ENCODE measurements at places on chromosomes 2 and 18.

- no peak for DNase-seq
Measured at GRCh38 chr2:240598311-240598911, 11.9 kb downstream of the CAPN10 start.

DNA sequence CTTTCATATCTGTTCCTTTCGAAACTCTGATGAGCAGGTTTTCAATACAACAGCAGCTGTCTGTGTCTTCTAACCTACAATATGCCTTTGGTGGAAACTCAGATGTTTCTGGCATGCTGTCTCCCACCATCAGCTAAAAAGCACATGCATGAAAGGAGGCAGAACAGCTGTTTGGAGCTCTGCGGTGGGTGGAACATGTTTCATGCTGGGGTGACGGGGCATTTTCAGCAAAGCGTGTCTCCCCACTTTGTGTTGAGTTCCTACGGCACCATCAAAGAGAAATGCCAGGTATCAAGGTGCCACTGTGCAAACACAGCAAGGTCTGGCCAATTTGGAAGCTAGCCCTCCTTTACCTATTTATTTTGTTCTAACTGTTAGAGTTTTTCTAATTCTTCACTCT is 290.1 kb downstream of the CLIP4 start:
- DNase-seq: no peak

- no peak for DNase-seq
Measured at GRCh38 chr2:219510512-219511135, 3.7 kb upstream of the ASIC4 start.

DNA sequence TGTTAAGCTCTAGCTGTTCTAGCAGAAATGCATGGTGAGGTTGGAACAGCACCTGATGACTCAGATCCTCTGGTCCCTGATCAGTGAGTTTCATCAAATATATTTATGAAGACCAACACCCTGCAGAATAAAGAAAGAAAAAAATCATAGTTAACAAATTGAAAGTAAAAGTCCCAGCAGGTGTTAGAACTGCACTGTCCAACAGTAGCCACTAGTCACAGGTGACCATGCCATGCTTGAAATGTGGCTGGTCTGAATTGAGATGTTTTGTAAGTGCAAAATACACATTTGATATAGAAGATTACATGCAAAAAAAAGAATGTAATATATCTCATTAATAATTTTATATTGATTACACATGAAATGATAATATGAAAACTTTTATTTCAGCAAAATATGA is 1010.7 kb upstream of the ZEB2 start:
- no peak for DNase-seq

DNA sequence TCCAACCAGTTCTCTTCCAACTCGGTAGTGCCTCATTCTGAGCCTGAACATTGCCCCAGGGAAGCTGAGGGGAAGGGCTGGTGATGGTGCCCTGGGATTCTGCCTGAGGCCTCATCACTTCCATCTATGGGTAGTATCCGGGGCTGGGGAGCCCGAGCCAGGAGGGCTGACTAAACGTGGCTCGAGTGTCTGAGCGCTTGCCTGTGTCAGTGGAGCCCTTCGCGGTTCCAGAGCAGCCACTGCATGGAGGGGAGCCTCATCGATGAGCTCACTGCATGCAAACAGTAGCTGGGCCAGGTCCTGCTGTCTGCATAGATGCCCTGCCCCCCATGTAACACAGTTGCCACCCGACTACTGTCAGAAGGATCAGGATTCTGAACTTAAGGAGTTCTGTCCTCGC is 129.3 kb downstream of the GLI2 start:
- DNase-seq: no peak

DNA sequence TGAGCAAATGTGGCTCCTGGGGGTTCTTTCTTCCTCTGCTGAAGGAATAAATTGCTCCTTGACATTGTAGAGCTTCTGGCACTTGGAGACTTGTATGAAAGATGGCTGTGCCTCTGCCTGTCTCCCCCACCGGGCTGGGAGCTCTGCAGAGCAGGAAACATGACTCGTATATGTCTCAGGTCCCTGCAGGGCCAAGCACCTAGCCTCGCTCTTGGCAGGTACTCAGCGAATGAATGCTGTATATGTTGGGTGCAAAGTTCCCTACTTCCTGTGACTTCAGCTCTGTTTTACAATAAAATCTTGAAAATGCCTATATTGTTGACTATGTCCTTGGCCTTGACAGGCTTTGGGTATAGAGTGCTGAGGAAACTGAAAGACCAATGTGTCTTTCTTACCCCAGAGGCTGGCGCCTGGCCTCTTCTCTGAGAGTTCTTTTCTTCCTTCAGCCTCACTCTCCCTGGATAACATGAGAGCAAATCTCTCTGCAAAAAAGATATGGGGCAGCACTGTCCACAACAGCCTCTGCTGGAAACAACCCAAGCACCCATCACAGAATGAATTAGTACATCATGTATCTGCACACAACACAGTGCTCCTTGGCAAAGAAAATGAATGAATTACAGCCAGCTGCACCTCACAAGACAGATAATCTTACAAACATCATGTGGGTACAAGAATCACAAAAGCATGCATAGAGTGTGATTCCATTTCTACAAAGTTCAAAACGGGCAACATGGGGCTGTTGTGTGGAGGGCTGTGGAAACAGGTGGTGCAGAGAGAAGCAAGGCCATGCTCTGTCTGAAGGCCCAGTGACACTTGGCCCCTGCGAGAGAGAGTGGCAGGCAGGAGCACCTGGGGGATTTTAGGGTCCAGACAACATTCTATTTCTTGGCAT is 6.6 kb downstream of the IL1RN start:
- no peak for DNase-seq

GRCh38 chr2:39875914-39876267 is 96.8 kb upstream of the THUMPD2 start:
- no peak for DNase-seq

DNA sequence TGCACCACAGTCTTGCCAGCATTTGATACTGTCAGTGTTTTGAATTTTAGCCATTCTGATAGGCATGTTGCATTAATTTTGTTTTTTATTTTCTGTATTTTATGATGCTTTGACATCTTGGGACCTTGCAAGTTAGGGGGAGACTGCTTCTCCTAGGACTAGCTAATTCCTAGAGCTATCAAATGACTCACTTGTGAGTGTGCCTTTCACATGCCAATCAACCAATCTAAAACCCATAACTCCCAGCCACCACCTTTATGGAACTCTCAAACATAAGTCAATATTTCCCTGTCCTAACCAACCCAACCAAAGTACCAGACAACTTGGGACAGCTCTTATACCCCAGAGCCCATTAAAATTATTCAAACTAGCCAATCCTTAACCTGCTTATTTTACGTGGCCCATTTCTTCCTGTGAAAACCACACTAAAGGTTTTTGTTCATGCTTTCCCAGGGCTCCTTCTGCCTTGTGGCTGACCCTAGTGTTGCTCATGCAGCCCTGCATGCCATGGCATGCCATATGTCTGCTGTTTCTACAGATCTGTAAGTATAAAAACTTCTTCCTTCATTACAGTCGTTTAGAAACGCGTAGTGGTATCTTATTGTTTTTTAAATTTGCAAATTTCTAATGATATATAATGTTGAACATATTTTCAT is 230.1 kb downstream of the GPD2 start:
- DNase-seq: no peak

GRCh38 chr2:38070438-38070837 is 5.5 kb downstream of the CYP1B1 start:
- no peak for DNase-seq

GRCh38 chr2:181231886-181232621 is 225.1 kb upstream of the ITGA4 start:
- no peak for DNase-seq

GRCh38 chr2:233387667-233388528 is 33.6 kb downstream of the DGKD start:
- no peak for DNase-seq

GRCh38 chr18:67509741-67510391 is 6.7 kb downstream of the DSEL start:
- no peak for DNase-seq

GRCh38 chr18:10732990-10733389 is 207.2 kb downstream of the NAPG start:
- no peak for DNase-seq

DNA sequence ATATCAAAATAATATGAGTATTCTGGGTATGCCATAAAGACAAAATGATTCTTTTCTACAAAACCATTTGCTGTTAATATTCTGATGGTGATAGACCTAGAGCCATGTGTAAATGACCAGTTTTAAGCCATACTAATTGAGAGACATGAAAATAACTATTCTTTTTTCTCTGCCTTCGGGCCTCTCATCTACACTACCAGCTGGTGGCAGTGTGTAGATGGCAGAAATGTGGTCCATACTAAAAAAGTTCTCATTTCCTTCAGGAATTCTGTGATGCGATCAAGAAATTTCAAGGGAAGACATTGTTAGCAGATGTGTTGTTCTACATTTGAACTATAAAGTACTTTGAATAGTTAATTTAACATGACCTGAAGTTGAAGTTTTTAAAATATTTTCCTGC is 485.2 kb downstream of the TRIB2 start:
- DNase-seq: no peak

DNA sequence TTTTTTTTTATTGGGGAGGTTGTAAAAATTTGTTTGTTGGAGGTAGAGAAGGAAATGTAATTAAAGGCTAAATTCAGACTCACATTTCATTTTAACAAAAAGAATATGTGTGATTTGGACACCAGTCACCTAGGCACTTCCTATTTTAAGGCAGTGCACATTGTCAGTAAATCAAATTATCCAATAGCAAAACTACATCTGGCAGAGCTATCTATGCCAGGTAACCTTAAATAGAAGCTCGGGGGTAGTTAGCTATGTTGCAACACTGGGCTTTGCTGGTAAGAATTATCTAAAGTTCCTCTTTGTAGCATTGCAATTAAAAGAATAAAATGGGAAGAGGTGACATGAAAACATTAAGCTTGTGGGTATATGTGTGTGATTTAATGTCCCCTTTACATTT is 1064.4 kb upstream of the ZEB2 start:
- DNase-seq: no peak

GRCh38 chr2:105836840-105837692 is 92.4 kb downstream of the NCK2 start:
- no peak for DNase-seq

GRCh38 chr2:128026448-128027277 is 1.2 kb downstream of the SAP130 start:
- DNase-seq: no peak

DNA sequence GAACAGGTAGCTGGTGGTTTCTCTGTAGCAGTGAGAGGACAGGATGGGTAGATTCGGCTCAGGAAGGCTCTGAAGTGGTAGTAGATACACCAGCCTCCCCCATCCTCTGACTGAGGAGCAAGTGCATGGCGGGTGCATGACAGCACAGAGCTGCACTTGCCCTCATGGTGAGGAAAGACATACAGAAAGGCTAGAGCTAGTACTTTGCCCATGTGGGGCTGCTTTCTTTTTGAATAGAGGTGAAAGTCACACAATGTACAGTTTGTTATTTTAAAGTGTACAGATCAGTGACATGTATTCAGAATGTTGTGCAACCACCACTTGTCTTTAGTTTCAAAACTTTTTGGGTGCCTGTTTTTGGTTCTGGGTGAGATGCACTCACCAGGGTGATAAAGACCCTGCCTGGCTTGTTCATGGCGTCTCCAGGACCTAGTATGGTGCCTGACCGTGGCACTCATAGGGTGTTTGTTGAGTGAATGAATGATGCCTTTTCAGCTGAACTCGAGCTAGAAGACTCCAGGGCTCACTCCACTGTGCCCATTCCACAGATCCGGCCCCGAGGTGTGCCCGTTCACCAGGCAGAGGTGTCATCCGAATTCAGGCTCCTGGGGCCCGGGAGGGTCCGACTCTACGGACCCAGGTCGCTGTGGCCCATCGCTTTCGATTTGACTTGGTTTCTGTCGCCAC is 421 bp upstream of the VAMP5 start:
- DNase-seq: no peak

DNA sequence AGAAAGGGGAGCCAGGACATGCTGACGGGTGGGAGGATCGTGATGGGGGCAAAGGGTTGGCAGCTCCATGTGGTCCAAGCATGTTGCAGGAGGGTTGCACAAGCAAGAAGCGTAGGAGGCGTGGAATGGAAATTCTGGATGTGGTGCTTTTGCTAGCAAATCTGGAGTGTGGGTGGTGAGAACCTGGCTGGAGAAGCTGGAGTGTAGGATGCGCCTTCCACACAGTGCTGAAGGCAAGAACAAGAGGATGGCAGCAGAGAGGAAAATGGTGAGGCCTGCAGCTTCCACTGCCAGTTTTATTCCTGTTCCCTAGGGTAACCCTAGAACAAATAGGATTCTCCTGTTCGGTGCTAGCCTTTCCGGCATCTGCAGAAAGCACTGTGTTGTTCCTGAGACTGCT is 22.4 kb downstream of the CREG2 start:
- DNase-seq: no peak

DNA sequence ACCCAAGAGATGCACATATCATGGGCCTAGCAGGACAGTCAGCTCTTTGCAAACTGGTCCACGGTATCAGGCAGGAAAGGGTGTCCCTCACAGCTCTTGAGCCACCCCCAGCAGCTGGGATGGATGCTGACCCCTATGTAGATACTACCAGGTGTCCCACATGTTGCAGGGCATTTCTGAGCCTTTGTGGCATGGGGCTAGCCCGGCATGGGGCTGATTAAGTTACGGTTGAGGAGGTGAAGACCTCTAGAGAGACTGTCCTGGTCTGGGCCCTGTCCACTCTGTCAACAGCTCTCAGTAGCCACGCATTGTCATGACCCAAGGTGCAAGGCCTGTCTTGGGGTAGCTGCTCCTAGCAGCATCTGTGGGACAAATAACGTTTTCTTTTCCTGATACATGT is 6.7 kb downstream of the LDLRAD4 start:
- no peak for DNase-seq

- DNase-seq: no peak
Measured at GRCh38 chr18:46672062-46672970, 15.3 kb upstream of the LOXHD1 start.

GRCh38 chr2:74887445-74887951 is 53.6 kb downstream of the HK2 start:
- DNase-seq: no peak

DNA sequence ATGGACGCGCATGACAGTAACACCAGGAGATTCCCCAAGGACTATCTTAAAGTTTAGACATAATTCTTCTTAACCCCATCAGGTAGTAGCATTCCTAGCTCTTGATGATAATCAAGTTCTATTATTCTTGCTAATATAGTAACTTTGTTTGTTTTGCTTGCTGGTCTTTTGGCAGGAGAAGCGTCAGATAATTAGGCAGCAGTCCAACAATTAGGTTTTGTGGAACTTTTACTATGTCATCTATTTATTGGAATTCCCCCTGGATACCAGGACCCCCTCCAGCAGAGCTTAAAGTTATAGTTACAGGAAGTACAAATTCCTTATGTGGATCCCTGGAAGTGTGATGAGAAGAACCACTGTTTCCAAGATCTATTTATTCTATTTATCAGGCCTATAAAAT is 1138.0 kb upstream of the FAM98A start:
- no peak for DNase-seq

DNA sequence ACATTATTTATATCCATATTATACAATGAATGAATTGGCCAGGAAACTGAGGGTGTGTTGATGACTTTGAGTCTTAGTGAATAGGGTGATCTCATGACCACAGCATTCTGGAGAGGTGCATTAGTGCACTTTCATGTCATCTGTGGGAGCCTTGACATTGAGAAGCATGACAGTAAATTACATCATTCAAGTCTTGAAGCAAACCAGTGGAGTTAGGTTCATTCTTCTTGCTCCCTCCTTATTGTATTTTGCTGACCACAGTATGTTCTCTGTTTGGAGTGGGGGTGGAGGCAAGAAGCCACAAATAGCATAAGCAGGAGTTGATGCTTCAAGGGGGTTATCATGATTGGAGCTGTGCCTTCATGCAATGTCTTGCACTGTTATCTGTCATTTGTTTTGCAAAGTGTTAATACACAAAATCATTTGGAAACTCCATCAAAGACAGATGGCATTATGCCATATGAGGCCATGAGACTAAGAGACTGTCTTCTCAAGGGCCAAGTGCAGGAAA is 680.2 kb downstream of the NYAP2 start:
- no peak for DNase-seq
